A549 treated with RU486 at 1 μM for 4 hours (cell line): ENCODE measurements at places on chromosomes 5 and 9. TPM values are rescaled to one million over a fixed set of nuclear protein-coding genes. Genes with fewer than 3 reads are reported as not detected.

CCL27 gene
- 0.22 to 0.41 TPM (median 0.23 TPM) in 3 of 5 replicates, not detected in the others for total RNA-seq

CEP72 gene
- total RNA-seq, result 8.1 to 11.4 TPM (median 9.8 TPM) in 5 replicates

CCDC180 gene
- 0.37 to 1.2 TPM (median 0.57 TPM) in 5 replicates for total RNA-seq

NR2F1-AS1 gene
- 3.6 to 6.3 TPM (median 4.0 TPM) in 5 replicates for total RNA-seq

ADGRV1 gene
- 0.42 to 1.1 TPM (median 0.82 TPM) in 5 replicates for total RNA-seq

LMBRD2 gene
- 0.93 to 2.5 TPM (median 1.6 TPM) in 5 replicates for total RNA-seq

MSX2 gene
- total RNA-seq, result 5.2 to 6.8 TPM (median 5.9 TPM) in 5 replicates

IL17B gene
- total RNA-seq, result not detected in 5 replicates

BTNL9 gene
- 0.57 to 1.3 TPM (median 0.74 TPM) in 5 replicates for total RNA-seq

ARL14EPL gene
- total RNA-seq, result 0.16 to 0.32 TPM (median 0.24 TPM) in 4 of 5 replicates, not detected in the other

GLRA1 gene
- total RNA-seq, result not detected in 5 replicates

PIP5KL1 gene
- 0.90 to 2.9 TPM (median 1.1 TPM) in 5 replicates for total RNA-seq

IL9 gene
- not detected in 5 replicates for total RNA-seq

SPINK7 gene
- total RNA-seq, result not detected in 5 replicates

MSMP gene
- 0.29 to 0.82 TPM (median 0.31 TPM) in 3 of 5 replicates, not detected in the others for total RNA-seq

RPL7A gene
- total RNA-seq, result 3,299 to 3,689 TPM (median 3,392 TPM) in 5 replicates
